Chondrocyte (in vitro differentiated cells): ENCODE measurements at places on chromosomes 7 and 10.

- DNase-seq: no peak
Measured at GRCh38 chr7:113775401-113775800, 143.4 kb downstream of the PPP1R3A start.

- DNase-seq: no peak
Measured at GRCh38 chr10:30683496-30683895, 53.9 kb upstream of the LYZL2 start.

GRCh38 chr7:41448104-41448503, 254.8 kb downstream of the INHBA start:
- no peak for DNase-seq

GRCh38 chr10:480928-481552, 208.4 kb downstream of the DIP2C start:
- peak; percentile 68 for DNase-seq

- no peak for DNase-seq
Measured at GRCh38 chr10:61406242-61406641, 46.9 kb downstream of the TMEM26 start.

GRCh38 chr10:62853710-62854109, 37.5 kb upstream of the EGR2 start:
- DNase-seq: no peak

DNA sequence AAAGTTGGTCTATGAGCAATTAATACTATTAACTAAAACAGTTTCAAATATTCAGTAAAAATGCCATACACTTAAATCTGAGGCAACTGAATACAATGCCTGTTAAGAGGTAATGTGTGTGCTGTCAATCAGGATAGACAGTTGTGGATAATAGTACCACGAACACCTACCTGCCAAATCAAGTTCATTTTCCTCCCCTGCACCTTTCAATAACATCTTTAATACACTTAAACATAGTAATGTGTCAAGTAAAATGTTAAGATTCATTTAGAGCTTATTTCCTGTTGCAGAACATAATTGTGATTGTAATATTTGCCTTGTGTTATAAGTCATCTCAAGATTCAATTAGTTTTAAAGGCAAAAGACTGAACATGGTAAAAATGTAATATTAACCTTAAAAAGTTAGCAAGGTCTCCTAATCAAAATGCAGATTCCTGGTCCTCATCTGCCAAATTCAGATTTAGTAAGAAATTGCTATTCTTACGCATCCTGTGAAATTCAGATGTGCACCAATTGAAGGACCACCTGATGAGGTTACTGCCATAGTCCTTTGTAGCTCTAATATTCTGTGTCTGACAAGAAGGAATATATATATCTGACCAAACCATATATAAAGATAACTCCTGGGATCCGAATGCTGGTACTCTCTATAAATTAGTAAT, 37.1 kb downstream of the COL1A2 start:
- DNase-seq: no peak

DNA sequence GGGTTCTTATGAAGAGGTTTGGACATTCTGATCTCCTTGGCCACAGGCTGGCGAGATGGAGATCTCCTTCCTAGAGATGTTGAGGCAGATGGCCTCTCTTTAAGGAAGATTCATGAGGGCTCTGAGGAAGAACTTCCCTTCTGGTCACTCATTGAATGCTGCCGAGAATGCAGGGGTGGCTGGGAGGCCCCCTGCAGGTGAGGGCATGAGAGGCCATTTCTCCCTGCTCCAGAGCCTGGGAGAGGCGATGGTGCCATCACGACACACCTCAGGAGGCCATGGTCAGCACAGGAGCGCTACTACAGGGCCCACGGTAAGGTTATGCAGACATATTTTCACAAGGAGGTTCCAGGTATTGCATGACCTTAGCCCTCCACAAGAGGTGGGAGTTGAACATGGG, 40.2 kb downstream of the CXCL12 start:
- no peak for DNase-seq

DNA sequence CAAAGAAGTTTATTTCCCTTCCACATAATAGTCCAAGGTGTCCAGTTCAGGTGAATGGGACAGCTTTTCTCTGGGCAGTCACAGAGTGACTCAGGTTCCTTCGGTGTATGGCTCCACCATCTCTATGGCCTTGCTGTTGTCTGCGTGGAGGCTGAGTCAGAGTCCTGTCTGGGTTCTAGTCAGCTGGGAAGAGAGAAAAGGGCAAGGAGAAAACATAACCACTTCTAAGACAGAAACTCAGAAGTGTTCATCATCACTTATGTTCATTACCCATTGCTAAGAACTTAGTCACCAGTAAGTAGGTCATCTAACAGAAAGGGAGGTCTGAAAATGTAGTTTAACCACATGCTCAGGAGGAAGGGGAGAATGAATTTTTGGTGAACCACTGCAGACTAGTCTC, 32.4 kb upstream of the CCDC7 start:
- no peak for DNase-seq

DNA sequence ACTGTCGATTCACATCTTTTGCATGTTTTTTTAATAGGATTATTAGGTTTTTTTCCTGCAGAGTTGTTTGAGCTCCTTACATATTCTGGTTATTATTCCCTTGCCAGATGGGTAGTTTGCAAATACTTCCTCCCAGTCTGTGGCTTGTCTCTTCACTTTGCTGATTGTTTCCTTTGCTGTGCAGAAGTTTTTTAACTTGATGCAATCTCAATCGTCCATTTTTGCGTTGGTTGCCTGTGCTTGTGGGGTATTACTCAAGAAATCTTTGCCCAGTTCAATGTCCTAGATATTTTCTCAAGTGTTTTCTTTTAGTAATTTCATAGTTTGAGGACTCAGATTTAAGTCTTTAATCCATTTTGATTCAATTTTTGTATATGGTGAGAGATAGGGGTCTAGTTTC, 95.4 kb downstream of the TBXAS1 start:
- no peak for DNase-seq

- DNase-seq: no peak
Measured at GRCh38 chr7:129776362-129776722, 164.8 kb downstream of the NRF1 start.

GRCh38 chr7:28069807-28070206, 110.8 kb downstream of the JAZF1 start:
- DNase-seq: no peak

- DNase-seq: no peak
Measured at GRCh38 chr10:111856631-111857030, 326.9 kb downstream of the GPAM start.
